ENCODE measurements at places on chromosomes 16 and 17. TPM values are rescaled to one million over a fixed set of nuclear protein-coding genes. Genes with fewer than 3 reads are reported as not detected.

The ABCA10 gene
- total RNA-seq, result not detected

The TRIM65 gene
- 27.1 TPM for total RNA-seq

The GPR179 gene
- total RNA-seq, result 0.57 TPM

The CCL8 gene
- not detected for total RNA-seq

The MRTFB gene
- 47.3 TPM for total RNA-seq

The BCL6B gene
- 0.48 TPM for total RNA-seq
